HFFc6 (cell line): ENCODE measurements at places on chromosomes 4 and X. TPM values are rescaled to one million over a fixed set of nuclear protein-coding genes. Genes with fewer than 3 reads are reported as not detected.

CXCL9 gene
- total RNA-seq = not detected in 2 replicates

MECP2 gene
- total RNA-seq = 28.8 to 35.7 TPM (median 32.0 TPM) in 3 replicates

NXF2 gene
- not detected in 2 replicates for total RNA-seq

NEUROG2 gene
- total RNA-seq = not detected in 3 replicates

REELD1 gene
- not detected in 3 replicates for total RNA-seq
